CMK (cell line): ENCODE measurements at places on chromosomes 4 and X.

GRCh38 chrX:155819966-155820491, 61.1 kb upstream of the VAMP7 start:
- DNase-seq, result peak; percentile 78

DNA sequence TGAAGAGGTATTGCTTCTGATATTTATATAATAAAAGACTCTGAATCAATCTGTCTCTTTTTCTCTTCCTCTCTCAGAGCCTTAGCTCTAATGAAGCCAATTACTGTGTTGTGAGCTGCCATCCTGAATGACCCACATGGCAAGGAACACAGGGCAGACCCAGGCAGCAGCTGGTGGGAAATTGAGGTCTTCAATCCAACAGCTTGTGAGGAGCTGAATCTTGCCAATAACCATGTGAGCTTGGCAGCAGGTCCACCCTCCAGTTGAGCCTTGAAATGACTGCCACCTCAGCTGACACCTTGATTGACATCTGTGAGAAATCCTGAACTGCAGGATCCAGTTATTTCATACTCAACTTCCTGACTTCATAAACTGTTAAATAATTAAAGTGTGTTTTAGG, 149.4 kb downstream of the NDST4 start:
- no peak for DNase-seq

DNA sequence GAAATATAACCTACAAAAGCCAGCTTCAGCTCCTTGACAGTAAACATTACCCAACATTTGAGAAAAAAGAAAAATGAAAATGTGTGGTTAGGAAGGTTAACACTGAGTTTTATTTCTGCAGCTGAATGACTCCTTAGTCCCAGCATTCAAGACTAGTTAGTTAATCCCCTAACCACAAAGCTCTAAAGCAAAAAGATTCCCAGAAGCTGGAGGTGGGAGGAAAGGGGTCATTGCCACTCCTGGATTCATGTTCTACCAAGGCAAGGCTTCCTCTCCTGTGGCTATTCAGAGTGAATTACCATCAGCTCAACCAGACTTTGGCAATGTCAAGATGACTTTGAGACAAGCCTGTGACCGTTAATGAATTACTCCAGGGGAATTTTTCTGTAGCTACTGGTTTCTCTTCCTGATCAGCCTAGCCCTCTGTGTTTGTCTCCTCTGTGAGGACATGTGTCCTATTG, 63.6 kb downstream of the HADH start:
- no peak for DNase-seq

DNA sequence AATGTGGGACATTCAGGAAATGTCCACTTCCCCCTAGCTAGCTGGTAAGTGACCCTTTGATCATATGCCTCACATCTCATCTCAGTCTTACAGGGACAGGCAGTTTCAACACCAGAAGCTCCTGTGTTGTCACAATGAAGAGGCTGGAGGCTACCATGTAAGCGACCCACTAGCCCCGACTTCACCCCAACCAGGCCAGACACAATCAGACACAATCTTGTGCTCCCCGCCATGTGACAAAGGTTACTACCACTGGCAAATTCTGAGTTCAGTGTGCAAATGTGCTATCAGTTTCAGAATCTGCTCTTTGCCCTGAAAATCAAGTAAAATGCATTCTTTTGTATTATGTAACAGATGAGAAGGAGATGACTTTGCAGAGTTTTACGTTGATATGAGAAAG, 56.9 kb upstream of the STS start:
- DNase-seq, result no peak

DNA sequence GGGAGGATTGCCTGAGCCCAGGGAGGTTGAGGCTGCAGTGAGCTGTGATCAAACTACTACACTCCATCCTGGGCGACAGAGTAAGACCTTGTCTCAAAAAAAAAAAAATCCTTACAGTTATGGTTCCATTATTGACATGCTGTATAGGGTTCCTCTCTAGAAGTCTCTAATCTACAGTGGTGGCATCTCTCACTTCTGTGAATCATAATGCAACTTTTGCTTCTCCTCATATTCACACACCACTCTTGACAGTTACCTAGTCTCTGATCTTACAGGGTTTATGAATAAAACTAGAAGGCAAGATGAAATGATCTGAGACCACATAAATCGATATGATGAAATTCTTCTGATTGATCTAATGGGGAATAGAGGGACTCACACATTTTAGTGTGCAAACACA, 40.6 kb downstream of the DOCK11 start:
- DNase-seq, result no peak

- DNase-seq, result peak; percentile 43
These were observed 44.6 kb upstream of the TMEM164 start for GRCh38 chrX:109958266-109958665.

- DNase-seq, result no peak
These were observed 78.7 kb downstream of the LNX1 start for GRCh38 chr4:53512608-53513007.

- no peak for DNase-seq
These were observed 8.1 kb downstream of the CSAG1 start for GRCh38 chrX:152725409-152725808.

- peak; percentile 17 for DNase-seq
These were observed at the start of the genes SATL1 and ZNF711 for GRCh38 chrX:85243761-85244449. Gene SATL1, minus strand, starts transcription at chrX:85243779. Its CDS starts 134,811 bp downstream, at chrX:85108968. Gene ZNF711, plus strand, starts transcription at chrX:85243991. Its CDS starts 3,582 bp downstream, at chrX:85247573.

- no peak for DNase-seq
These were observed 872 bp upstream of the TEC start for GRCh38 chr4:48270523-48270897.

GRCh38 chrX:20521222-20521621, 254.5 kb upstream of the RPS6KA3 start:
- DNase-seq, result no peak

GRCh38 chrX:29652484-29652883, 562.9 kb upstream of the MAGEB2 start:
- no peak for DNase-seq

- DNase-seq, result no peak
These were observed 75.6 kb downstream of the NPY1R start for GRCh38 chr4:163256680-163257343.

- DNase-seq, result no peak
These were observed 147.9 kb upstream of the NEIL3 start for GRCh38 chr4:177161781-177162180.

- DNase-seq, result no peak
These were observed 151.2 kb downstream of the COX18 start for GRCh38 chr4:72918362-72918761.

DNA sequence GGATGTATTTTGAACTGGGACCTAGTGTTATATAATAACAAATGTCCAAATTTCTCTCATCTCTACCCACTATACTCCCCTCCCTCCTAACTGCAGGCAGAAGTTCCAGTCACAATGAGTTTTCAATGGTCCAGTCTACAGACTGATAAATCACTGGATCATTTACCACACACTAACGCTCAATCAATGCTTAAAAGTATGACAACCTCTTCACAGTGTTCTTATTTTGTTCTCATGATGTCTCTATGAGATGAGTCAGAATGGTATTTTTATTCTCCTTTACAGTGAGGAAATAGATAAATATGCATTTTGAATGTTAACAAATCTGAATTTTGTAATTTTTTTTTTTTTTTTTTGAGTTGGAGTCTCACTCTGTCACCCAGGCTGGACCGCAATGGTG, 83.7 kb upstream of the ETNPPL start:
- no peak for DNase-seq

- DNase-seq, result no peak
These were observed 347.4 kb downstream of the BCOR start for GRCh38 chrX:39750256-39750790.

GRCh38 chrX:129925305-129926092, 19.5 kb downstream of the UTP14A start:
- DNase-seq, result peak; percentile 49

DNA sequence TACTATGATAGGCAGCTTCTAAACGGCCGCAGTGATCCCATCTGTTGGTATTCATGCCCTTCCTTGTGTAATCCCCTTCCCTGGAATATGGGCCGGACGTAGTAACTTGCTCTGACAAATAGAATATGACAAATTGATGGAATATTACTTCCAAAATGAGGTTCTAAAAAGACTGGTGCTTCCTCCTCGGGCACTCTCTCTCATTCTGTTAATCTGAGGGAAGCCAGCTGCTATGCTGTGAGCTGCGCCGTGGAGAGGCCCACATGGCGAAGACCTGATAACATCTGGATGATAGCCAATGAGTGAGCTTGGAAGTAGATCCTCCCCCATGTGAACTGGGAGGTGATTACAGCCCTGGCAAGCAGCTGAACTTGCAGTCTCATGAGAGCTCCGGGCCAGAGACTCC, 27.2 kb upstream of the SLC25A4 start:
- DNase-seq, result peak; percentile 79

- DNase-seq, result no peak
These were observed 3.0 kb downstream of the ZIC3 start for GRCh38 chrX:137568741-137569469.

DNA sequence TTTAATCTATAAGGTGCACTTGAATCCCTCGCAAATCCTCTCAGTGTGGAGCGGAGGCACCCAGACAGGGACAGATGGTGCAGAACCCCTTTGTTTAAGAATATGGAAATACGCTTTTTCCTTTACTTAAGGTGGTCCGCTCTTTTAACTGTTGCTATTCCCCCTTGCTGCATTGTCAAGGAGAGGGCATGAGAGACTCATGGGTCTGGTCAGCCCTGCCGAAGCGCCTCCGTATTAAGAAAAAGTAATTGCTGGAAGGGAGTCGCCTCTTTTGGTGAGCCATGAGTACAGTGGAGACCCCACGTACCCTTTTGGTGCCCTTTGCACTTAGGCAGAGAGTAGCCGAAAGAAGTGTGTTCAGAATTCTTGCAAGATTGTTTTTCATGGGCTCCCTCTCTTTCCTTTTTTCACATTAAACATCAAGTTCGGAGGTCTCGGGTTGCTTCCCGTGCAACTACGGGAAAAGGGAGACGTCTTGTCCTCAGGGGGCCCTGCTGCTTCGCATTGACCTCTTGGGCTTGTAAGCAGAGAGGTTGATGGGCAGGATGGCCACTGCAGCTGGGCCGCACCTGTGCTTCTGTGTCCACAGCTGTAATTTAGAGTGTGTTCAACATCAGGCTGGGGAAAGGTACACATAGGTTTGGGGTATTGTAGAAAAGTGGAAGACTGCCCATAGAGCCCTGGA, 109.6 kb downstream of the SPRY1 start:
- DNase-seq, result no peak

- DNase-seq, result no peak
These were observed 60.7 kb downstream of the ALPK1 start for GRCh38 chr4:112357897-112358296.

- DNase-seq, result no peak
These were observed 379.9 kb upstream of the LCORL start for GRCh38 chr4:18401425-18401824.

DNA sequence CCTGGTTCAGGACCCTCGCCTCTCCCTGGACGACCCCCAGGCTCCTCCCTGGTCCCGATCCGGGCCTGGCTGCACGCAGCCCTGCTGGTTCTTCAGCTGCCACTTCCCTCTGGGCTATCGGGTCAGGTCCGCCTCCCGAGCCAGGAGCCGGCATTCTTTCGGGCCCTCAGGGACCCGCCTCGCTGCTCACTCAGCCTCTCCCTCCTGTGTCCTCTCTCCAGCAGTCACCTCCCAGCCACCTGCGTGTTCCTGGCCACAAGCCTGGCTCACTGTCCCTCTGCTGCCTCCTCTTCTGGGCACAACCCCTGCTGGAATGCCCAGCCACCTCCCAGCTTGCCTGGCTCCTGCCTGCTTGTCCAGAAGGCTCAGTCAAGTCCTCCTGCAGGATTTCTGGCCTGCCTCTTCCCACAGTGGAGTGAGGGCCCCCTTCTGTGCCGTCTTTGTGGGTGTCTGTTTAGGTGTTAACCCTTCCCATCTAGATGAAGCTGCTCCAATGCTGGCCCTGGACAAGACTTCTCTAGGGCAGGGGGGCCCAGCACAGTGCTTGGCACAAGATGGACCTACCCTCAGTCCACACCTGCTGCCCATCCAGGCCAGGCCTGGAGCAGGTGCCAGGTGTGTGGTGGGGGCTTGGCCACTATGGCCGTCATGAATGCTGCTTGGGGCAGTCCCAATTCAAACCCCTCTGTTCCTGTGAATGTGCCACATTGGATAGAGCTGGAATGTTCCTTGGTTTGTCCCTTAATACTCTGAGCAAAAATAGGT, 2.2 kb downstream of the WFS1 start:
- DNase-seq, result no peak

DNA sequence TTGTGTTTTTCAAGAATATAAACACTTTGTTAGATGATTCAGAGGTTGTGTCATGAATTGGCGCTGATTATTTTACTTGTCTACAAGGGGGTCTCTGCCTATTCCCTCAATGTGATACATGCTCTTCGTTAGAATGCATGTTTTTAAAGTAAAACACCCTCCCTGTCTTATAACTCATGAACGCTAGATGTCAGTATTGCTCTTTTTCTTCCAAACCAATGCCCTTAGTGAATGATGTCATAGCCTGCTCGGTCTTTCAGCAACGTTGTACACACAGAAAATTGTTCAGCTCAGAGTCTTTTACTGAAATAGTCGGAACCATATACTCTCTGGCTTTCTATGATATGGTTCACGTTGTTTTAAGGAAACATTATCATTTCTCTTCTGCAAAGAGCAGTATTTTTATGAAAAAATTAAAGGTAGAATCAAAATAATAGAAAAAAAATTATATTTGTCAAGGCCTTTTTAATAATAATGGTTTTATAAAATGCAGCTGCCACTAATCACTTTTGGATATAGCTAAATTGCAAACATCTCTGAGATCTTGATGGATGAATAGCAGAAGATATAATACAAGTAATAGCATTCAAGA, 292.9 kb downstream of the TLL1 start:
- DNase-seq, result peak; percentile 17

GRCh38 chrX:151902813-151903591, 9.7 kb upstream of the MAGEA4 start:
- DNase-seq, result no peak
